ENCODE measurements at places on chromosomes 3 and 15.

GRCh38 chr15:93476491-93477177 lies 387.6 kb upstream of the RGMA start:
- no peak for DNase-seq

GRCh38 chr3:172808969-172809546 lies 58.5 kb downstream of the ECT2 start:
- DNase-seq = no peak

DNA sequence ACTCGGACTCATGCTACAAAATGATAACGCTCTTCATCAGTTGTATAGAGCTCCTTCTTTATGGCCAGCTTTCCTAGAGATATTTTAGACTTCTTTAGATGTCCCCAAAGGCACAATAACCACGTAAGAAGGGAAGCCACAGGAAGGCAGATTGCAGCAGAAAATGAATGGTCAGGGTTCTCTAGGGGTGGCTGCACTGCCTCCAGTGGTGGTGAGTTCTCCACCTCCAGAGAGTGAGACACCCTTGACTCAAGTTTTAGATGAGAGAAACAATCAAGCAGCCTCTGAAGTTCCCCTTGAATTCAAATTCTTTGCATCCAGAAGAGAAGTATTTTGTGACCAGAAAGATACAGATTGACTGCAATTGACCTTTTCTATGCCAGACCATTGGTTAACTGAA lies 191.5 kb downstream of the TP63 start:
- DNase-seq = no peak

- no peak for DNase-seq
Measured at GRCh38 chr3:77370413-77370812, 330.5 kb downstream of the ROBO2 start.

- no peak for DNase-seq
Measured at GRCh38 chr15:83784975-83785374, 131.1 kb downstream of the ADAMTSL3 start.

DNA sequence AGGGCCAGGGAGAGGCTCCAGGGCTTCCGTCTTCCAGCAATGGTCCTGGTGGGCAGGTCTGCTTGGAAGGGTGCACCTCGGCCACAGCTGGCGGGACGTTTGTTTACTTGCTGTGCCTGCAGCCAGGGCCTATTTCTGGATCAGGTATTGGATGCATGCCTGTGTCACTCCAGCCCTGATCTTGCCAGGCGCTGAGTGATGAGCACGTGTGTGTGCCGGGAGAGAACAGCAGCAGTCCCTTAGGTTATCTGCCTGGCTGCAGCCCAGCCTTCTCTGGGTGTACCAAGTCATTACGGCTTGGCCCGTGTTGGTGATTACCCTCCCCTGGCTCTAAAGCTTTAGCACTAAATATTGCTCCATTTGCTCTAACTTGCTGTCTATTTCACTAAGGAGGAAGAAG lies 14.9 kb downstream of the CCDC32 start:
- no peak for DNase-seq

DNA sequence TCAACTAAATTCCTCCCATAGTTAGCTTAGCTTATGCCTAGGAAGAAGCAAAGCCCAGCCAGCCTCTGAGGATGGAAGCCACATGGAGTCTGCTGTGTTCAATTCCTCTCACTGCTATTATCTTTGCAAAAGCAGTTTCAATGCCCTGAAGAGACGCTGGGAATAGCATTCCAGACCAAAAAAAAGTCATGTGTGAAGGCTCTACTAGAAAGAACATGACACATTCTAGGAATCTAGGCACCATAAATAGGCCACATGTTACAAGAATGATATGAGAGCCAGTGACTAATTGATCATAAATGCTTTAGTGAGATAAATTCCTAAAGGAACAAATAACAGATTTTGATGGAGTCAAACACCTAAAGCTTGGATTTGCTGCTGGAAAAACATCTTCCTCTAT lies 800.8 kb downstream of the TUSC7 start:
- DNase-seq = no peak

- no peak for DNase-seq
Measured at GRCh38 chr3:112514527-112515128, 15.4 kb upstream of the BTLA start.

- no peak for DNase-seq
Measured at GRCh38 chr15:52626671-52627369, 52.4 kb downstream of the ATOSA start.

GRCh38 chr3:82157952-82158351 lies 396.5 kb upstream of the GBE1 start:
- DNase-seq = no peak

- no peak for DNase-seq
Measured at GRCh38 chr3:144242747-144243146, 271.1 kb downstream of the DIPK2A start.

- no peak for DNase-seq
Measured at GRCh38 chr15:75675579-75676404, 28.1 kb downstream of the SNX33 start.

- DNase-seq = no peak
Measured at GRCh38 chr3:148729476-148730055, 31.9 kb downstream of the AGTR1 start.

DNA sequence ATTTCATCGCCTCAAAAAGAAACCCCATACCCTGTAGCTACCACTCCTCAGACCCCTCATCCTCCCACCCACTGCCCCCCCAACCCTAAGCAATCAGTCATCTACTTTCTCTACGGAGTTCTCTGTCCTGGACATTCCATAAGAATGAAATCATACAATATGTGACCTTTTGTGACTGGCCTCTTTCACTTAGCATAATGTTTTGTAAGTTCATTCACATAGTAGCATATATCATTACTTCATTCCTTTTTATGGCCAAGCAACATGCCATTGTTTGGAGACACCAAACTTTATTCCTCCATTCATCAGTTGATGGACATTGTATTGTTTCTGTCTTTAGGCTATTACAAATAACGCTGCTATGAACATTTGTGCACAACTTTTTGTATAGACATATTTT lies 64.2 kb downstream of the TNIK start:
- DNase-seq = no peak

GRCh38 chr15:90221246-90221900 lies 12.4 kb downstream of the CIB1 start:
- DNase-seq = no peak

GRCh38 chr3:128263118-128263517 lies 109.8 kb downstream of the EEFSEC start:
- no peak for DNase-seq

- DNase-seq = no peak
Measured at GRCh38 chr3:154316974-154317767, 7.1 kb downstream of the DHX36 start.

DNA sequence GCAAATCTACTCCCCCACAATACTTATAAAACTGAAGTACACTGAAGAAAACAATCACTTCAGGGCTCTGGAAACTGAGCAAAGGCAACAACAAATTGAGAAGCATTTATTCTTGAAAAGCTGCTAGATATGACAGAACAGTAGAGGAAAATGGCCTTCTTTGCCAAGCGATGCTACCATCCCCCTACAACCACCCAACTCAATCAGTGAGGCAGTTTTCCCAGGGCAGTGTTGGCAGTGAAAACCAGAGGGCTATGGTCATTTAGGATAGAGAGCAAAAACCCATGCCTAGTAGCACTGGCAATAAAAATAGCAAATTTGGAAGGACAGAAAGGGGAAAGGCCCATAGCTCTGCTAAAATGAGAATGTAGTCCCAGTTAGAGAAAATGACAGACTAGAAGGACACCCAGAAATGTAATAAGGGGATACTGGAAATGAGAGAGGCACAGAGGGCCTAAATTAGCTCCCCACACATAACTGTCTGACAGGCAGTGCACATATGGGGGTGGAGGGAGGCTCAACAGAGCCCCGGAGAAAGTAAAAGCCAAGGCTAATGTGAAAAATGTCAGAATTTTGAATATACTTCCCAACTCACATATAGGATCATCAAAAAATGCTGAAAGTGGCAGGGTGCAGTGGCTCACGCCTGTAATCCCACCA lies 143.5 kb downstream of the GSK3B start:
- no peak for DNase-seq

GRCh38 chr3:143040261-143040879 lies 39.0 kb downstream of the U2SURP start:
- no peak for DNase-seq

- no peak for DNase-seq
Measured at GRCh38 chr3:13160619-13161018, 87.4 kb upstream of the IQSEC1 start.

DNA sequence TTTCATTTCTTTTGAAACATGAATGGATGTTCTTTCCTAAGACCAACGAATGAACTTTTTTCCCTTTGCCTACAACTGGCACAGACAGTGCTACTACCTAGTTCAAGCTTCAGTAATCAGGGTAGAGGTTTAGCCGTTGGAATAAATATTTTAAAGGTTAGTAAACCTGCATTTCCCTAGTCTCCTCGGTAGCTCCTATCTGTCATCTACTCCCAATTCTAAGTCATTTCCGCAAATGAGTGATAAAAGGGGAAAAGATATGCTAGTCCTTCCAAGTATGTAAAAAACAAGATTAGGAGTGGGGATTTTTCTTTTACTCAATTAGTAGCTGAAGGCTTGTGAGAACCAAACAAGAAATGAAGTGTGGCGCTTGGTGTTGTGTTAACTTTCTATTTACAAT lies 15.2 kb downstream of the SLTM start:
- DNase-seq = no peak

- DNase-seq = no peak
Measured at GRCh38 chr3:9178697-9179096, 70.7 kb downstream of the SRGAP3 start.

GRCh38 chr15:66401130-66402021 lies 14.7 kb downstream of the MAP2K1 start:
- DNase-seq = no peak

DNA sequence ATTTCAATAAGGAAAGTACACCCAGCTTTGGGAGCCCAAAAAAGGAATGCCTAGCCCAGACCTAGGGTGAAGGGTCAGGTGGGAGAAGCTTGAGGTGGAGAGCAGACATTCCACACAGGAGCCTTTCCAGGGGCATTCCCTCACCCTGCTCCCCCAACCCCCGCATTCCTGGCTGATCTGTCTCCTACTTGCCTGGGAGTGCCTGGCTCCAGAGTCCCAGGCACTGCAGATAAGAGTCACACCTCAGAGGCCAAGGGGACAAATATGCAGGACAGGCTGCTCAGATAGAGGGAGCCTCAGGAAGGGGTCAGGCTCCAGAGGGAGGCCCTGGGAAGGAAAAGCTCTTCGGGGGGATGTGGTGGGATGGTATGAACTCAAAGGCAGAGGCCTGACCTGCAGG lies 20.8 kb upstream of the HCN4 start:
- no peak for DNase-seq

GRCh38 chr3:64431526-64432091 lies 206.3 kb upstream of the PRICKLE2 start:
- DNase-seq = no peak

GRCh38 chr3:66856533-66856932 lies 141.6 kb upstream of the KBTBD8 start:
- no peak for DNase-seq

DNA sequence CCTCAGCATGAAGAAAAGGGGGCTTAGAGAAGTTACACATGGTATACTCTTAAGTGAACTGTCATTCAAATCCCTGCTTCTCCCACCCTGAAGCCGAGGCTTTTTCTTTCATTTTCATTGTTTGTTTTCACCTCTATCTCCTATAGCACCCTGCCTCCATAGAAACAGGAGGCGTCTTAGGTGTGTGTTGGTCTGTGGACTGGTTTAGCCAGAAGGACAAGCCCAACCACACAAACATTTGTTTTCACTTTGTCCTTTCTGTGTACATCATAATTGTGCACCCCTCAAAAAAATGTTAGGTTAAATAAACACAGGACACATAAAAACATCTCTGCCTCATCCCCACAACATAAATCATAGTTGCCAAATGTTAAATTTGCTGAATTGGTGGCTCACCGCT lies 73.3 kb upstream of the UBE2E2 start:
- DNase-seq = no peak

DNA sequence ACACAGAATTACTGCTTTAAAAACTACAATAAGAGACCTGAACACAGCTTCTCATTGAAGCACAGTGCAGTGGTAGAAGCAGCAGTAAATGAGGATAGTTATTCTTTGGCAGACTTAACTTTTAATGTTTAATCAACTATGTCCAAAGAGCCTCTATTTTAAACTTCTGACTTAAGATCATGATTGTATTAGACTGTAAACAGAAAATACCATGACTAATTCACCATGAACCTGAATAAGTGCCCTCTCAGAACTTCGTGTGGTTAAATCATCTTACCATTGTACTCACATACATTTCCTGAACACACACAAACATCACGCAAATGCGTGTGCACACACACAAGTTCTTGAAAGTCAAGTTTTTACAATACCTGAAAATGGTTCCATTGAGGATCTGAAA lies 13.9 kb downstream of the CEP152 start:
- no peak for DNase-seq
